ENCODE measurements at places on chromosomes 12 and 14.

DNA sequence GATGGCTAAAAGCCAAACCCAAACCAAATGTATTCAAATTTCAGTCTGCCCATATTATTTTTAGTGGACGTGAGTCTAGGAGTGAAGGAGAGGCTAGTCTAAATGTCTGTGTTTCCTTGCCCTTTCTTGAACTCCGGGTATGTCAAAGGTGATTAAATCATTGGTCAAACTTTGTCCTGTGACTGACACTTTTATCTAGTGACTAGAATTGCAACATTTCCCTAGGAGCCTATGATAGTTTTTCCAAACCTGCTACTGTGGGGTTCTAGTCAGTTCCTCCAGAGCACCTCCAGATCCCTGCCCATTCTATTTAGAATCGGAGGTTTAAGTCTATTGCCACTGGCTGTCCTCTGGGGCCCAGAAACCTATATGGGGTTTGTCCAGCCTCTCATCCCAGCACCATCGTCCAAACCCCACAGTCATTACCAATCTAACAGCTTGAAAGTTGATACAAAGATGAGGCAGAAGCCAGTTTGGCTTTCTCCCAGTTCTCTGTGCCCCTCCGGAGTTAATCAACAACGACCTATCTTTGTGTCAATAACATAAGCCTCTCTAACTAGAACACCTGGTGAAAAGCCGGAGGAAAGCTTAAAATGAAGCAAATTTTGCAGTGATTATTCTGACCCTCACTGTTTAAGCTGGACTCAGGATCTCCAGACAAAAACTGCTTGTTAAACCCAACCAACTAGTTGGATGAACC is 306.7 kb downstream of the ZFP36L1 start:
- no peak for DNase-seq

DNA sequence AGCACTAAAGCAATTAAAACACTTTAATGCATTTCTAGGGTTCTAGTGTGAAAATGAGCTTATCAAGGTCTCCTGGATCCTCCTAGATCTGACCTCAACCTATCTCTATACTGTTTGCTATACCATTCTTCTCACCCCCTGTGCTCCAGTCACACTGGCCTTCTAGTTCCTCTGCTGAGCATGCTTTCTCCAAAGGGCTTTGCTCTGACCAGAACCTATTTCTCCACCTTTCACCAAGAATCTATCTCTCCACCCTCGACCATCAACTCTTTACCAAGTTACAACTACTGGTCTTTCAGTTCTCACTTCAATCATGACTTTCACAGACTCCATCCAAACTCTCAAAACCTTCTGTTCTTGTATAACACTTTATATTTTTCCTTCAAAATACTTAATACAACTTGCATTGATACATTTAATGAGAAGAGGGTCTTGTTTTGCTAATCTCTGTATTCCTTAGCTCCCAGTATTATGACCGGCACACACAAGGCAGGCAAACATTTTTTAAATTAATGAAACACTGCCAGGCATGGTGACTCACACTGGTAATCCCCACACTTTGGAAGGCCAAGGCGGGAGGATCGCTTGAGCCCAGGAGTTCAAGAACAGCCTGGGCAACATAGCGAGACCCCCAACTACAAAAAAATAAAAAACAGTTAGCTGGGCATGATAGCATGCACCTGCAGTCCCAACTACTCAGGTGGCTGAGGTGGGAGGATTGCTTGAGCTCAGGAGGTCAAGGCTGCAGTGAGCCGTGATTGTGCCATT is 22.8 kb downstream of the PPP1R12A start:
- DNase-seq = no peak

DNA sequence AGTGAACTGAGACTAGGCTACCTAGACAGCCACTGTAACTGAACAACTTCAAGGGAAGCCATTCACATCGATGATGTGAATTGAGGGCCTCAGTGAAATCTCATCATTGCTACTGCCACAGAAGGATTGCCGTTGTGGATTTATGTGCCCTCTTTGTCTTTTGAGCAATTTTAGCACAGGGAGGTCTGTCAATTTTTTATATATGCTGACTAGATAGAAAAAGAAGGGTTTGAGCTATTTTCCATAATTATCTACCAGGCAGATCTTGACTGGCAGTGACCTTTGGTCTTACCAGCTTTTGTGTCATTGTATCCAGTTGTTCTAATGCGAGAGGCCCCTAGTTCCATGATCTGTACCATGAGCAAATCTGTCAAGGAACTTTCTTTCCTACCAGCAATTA is 179.4 kb downstream of the ERC1 start:
- DNase-seq = no peak

DNA sequence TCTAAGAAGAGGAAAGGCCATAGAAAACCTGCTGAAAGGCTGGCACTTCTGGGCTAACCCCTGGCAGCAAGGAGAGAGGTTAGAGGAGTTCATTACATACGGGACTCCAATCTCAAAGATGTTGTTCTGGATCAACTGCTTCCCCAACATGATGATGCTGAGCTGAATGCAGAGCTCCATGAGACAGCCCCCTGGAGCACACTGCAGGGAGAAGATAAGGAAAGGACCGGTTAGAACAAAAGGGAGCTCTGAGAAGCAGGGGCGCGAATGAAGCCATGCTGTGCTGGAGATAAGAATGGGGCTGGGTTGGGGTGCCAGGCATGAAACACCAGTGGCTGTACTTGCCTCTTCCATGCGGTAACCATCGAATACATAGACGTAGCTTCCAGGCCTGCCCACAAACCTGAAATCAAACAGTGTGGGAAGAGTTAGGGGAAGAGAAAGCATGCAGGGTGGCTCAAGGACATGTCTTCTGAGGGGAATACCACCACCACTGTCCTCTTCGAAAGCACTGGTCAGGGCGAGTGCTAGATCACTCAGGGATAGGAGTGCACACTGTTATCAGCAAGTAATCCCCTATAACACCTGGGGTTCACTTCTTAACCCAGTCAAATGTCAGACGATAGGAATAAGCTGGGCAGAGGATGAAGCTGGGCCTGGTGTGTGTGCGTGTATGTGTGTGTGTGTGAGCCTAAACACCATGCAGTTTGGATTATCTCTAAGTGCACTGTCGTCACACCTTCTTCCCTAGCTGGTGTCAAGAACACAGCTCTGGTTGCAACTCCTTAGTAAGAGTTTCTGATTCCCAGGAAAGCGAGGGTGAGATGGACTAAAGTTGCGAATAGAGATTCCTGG is 180.9 kb downstream of the NTF3 start:
- DNase-seq = no peak

DNA sequence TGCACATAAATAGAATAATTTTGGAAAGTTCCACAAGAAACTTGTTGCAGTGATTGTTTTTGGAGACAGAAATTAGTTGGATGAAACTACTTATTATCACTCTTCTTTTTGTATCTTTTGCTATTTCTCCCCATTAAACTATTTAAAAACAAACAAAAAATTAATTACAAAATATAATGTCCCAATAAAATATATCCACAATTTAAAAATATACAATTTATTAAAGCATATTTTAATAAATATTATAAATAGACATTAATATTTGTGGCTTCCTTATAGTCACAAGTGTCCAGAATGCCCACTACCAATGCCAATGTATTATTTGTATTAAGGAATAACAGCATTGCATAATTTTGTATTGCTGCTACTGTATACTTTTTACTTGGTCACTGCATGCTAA is 52.5 kb upstream of the GCH1 start:
- DNase-seq = no peak

- no peak for DNase-seq
These were observed 22.5 kb downstream of the SLC35E3 start for GRCh38 chr12:68768431-68768939.

- DNase-seq = no peak
These were observed 347.7 kb upstream of the FLRT2 start for GRCh38 chr14:85182282-85182681.

DNA sequence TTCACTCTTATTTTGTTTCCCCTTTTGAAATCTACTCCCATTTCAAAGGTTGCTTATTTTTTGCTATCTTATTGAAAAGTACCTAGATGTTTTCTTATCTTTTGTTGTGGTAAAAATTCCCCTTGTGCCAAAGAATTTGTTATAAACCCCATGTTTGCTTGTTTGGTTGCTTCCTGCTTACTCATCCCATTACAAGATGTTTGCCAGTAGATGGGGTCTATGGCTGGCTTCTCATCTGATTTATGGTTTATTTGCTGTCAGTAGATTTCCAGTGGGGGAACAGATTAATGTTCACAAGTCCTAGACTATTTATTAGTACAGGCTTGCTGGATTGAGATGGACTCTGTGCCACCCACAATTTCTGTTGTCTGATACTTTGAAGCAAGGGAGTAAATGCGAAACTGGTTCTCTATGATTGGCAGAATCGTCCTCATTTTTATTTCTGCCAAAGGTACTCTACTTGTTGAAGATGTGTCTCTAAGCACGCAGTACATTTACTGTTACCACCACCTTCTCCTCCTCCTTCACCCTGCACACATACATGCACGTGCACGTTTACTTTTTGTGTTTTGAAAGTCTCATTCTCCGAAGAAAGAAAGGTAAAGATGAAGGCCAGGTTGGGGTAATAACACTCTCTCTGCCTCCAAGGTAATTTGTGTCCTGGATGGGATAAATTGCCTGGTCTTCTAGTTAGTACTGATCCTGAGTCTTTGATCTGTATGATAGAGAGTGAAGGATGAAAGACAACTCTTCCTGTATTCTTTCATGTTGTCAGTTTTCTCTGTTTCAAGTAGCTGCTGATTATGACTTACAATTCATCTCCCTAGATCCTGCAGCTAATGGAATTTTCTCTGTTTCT is 117.2 kb upstream of the ATP2B1 start:
- no peak for DNase-seq

DNA sequence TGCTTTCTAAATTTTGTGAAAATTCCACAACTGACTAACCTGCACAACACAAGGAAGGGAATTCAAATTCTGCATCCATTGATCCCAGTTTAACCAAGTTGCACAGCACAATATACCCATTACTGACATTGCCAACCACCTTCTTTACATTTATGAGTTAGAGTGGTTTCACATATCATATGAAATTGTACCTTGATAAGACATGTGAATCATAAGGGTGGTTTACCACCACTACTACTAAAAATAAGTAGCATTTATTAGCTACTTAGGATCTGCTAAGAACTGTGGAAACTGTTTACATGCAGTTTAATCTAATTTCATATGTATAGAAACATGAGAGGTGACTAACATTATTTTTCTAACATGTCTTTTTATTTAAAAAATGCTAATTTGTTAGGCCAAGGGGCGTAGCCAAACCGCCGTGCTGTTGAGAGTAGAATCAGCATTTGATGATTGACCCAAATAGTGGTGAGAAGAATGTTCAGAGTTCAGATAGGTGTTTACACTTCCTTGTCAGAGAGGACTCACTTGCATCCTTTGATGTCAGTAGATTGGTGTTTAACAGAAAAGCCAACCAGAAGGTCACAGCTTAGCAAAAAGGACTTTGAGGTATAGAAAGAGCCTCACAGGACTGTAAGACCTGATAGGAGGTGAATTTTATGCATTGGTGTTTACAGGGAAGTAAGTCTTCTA is 56.2 kb downstream of the LRFN5 start:
- DNase-seq = no peak

DNA sequence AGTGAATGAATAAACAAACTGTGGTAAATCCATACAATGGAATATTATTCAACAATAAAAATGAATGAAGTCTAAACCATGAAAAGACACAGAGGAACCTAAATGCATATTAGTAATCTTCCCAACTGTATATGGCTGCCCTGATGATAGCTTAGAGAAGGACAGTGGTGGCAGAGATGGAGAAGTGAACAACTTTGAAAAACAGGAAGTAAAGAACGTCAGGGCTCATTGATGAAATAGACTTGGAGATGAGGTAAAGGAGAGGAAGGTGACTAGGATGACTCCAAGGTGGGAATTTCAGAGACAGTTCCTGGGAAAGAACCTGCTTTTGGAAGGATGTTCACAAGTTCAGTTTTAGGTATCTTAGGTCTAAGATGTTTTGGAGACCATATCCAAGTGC is 36.3 kb upstream of the NT5DC3 start:
- no peak for DNase-seq

All from DND-41 (cell line).